ENCODE measurements at places on chromosomes 4 and X. TPM values are rescaled to one million over a fixed set of nuclear protein-coding genes. Genes with fewer than 3 reads are reported as not detected.

- DNase-seq, result no peak
These were observed 22.3 kb downstream of the CAMK2D start for GRCh38 chr4:113739197-113739596.

Gene GAGE13
- total RNA-seq, result not detected

GRCh38 chr4:15891312-15891711 lies 47.2 kb downstream of the FGFBP1 start:
- DNase-seq, result no peak

DNA sequence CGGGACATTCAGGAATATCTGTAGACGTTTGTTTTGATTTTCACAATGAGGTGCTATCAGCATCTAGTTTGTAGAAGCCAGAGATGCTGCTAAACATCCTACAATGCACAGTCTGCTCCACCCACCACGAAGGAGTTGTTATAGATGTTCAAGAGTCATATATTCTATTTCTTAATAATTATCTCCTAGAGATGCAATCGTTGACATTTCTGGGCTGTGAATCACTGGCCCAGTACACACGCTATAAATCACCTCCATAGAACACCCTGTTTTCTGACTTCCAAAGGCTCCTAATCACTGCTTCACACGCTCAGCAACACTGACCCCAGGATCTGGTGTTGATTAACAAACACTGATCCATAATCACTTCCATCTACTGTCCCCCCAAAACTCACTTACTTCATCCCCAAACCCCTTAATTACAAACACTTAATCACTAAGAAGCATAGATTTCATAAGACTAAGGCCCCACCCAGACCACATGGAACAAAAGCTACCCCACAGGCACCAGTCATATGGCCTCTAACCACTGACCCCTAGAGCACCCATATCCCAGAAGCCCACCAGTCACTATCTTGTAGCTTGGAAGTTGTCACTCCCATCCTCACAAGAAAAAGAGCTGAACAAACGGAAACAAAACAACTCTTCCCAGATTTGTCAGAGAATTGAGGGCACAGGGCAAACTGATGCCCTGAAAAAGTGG lies 31.7 kb upstream of the ZNF41 start:
- no peak for DNase-seq
